GM06990 (cell line): ENCODE measurements at places on chromosomes 16 and 17.

DNA sequence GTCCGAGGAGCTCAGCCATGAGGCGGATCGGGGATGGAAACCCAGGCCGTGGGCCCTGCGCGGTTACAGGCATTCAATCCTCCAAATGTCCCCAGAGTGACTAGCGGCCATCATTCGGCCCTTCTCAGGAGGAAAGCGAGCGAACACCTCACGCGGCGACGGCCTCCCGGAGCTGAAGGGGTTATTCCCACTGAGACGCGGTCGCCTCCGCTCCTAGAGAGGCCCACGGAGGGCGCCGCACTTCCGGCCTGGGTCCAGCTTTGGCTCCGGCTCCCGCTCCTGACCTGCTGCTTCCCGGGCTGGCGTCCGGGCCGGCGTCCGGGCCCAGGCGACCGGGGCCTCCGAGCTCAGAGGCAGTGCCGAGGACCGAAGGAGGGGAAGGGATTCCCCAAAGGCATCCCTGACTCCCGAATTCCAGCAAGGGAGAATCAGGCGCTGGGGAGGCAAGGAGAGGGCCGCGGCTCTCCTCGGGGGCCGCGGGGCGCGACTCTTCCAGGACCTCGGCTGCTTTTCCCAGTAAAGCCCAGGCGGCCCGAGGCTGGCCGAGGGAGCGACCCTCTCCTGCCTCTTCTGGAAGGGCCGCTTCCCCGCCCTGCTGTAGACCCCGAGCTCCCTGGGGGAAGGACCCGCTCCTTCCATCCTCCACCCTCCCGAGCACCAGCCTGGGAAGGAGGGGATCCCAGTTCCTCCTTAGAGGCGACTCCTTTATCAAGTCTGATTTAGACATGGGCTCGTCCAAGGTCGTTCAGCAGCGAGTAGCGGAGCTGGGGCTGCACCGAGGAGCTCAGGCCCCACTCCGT, 18.6 kb upstream of the ZNF629 start:
- DNase-seq: peak; percentile 54

GRCh38 chr17:44387804-44388203, 1.6 kb downstream of the ITGA2B start:
- no peak for DNase-seq

DNA sequence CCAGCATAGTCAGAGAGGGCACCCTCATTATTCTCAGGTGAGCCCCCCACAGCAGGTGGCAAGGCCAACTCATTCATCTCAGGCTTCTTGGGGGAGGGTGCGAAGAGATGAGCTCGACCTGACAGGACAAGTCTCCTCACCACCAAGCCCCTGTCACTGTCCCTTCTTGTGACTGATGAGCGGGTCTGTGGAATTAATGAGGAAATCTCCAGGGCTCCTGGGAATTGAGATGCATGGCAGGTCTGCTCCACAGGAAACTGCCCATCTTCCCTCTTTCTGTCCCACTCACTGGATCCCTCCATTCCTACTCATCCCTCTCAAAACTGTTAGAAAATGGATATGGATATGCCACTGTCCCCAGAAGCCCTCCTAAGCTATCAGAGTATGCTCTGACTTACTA, 32.5 kb upstream of the CES5A start:
- no peak for DNase-seq

GRCh38 chr17:8025176-8025911, 13.5 kb upstream of the ALOX15B start:
- no peak for DNase-seq

DNA sequence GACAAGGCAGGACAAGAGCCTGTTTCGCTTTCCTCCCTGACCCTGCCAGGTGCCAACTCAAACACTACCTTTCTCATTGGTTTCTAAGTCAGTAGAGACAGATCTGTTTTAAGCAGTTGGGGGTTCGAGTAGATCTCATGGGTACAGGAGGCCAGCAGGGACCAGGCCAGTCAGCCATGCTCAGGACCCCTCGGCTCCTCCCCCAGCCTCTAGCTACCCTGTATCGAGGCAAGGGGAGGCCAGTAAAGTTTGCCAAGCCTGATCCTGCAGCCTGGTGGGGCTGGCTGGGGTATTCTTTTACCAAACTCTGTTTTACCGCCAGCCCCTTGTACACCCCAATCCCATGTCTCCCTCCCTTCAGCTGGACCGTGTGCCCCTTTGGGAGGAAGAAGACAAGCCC, 26.6 kb downstream of the OR1D5 start:
- DNase-seq: no peak

DNA sequence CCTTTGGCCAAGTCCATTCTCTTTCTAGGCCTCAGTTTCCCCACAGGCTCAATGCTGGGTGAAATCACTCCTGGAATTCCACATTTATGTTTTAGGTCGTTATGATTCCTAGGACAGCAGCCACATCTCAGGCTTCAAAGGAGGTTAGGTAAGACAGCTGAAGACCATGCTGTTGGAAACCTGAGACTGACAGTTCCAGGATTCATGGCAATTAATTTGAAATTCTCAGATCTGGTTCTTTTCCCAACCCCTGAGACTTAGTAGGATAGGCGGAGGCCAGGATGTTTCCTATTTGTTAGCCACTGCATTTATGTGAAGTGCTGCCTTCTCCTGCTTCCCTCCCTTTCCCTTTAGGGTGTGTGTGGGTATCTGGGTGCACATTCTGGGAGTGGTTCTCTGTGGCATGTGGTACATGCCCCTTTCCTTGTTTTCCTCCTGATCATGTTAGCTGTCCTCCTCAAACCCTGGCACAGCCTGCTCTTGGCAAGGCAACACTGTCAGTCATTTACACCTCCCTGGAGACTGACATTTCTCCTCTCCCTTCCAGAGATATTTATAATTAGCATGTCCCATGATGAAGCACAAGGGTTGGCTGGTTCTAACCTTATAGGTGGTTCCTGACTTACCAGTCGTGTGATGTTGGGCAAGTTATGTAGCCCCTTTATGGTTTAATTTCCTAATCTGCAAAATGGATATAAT, 91.4 kb upstream of the SALL1 start:
- DNase-seq: no peak

DNA sequence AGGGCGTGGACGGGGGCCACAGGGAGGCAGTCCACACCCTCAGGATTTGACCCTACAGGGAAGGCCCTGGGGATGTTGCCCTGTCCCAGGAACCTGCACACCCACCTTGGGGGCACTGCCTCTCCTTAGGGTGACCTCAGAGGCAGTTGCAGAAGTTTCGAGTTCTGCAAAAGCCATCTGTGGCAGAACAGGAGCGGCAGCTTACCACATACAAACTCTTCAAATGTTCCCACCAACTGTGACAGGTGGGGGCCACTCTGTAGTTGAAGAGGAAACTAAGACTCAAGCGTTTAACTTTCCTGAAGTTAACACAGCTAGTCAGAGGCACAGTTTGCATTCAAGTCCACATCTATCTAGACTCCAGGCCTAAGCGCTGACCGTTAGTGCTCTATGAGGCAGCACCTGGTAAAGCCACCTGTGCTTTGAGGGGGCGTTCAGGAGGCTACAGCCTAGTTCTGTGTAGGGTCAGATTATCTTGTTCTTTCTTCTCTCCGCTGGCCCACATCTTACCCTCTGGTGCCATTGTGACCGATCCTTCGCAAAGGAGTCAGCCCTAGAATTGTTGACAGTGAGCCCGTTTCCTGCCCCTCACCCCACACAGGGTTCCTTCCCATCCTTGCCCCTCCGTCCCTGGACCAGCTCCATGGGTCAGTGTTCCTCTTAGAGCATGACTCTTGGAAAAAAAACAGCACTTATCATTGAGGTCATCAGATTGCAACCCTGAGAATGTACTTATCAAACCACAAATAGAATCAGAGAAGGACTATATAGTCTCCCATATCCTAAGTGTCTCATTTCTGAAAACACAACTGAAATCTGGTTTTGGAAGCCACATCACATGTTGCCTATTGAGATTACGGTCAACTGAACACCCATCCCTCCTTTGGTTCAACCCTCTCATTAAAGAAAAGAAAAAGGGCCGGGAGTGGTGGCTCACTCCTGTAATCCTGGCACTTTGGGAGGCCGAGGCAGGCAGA, 45.4 kb downstream of the CDH1 start:
- peak; percentile 78 for DNase-seq

DNA sequence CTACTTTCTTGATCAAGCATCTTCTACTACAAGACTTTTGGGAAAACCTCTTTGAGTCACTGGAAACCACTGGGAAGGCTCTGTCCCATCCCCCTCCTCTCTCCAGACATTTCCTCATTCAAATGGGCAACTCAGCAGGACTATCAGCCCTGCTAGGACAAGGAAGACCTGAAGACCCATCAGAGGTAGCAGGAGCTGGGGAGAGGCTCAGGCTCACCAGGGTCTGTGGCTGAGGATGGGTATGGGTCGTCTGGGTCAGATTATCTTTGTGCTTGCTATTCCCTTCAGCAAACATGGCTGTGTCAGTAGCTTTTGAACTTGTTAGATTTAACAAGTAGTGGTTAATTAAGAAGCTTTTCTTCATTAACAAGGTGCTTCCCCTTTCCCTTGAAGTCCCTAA, 15.0 kb upstream of the NF1 start:
- DNase-seq: no peak

- no peak for DNase-seq
Measured at GRCh38 chr16:3771513-3771912, 54.2 kb upstream of the TRAP1 start.

- DNase-seq: no peak
Measured at GRCh38 chr17:75081611-75082540, 5.9 kb upstream of the SLC16A5 start.

DNA sequence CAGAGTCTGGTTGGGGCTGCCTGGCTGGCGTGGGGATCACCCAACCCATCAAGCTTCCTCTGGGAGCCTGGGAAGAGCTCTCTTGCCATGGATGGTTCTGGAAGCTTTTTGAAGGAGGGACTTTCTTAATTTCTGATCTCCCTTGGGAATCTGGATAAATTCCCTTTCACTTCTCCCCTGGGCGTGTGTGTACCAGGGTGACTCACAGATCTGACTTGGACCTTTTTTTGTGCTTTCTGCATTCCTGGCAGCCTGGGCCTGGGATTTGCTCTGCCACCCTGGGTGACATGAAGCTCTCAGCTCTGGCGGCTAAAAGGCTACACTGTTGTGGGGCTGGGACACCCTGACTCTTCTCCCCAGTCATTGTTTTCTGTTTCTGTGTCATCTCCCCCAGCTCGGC, 70.1 kb downstream of the ABCC1 start:
- no peak for DNase-seq

GRCh38 chr16:68756239-68756915, 19.3 kb downstream of the CDH1 start:
- DNase-seq: peak; percentile 81

DNA sequence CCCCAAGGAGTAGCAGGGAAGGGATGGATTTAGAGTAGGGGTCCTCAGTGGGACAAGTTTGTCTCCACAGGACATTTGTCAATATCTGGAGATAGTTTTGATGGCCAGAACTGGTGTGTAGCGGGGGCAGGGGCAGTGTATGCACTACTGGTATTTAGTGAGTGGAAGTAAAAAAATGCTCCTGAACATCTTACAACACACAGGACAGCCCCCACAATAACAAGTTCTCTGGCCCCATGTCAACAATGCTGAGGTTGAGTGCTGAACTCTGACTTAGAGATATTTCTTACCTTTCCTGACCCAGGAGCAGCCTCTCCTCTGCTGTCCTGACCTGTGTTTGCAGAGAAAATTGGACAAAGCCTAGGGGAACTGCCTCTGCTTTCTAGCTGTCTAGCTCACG, 365.8 kb downstream of the HAPSTR1 start:
- DNase-seq: no peak

- DNase-seq: no peak
Measured at GRCh38 chr16:19659554-19659953, 58.5 kb downstream of the KNOP1 start.

GRCh38 chr16:77913738-77914253, 108.6 kb upstream of the CLEC3A start:
- no peak for DNase-seq

DNA sequence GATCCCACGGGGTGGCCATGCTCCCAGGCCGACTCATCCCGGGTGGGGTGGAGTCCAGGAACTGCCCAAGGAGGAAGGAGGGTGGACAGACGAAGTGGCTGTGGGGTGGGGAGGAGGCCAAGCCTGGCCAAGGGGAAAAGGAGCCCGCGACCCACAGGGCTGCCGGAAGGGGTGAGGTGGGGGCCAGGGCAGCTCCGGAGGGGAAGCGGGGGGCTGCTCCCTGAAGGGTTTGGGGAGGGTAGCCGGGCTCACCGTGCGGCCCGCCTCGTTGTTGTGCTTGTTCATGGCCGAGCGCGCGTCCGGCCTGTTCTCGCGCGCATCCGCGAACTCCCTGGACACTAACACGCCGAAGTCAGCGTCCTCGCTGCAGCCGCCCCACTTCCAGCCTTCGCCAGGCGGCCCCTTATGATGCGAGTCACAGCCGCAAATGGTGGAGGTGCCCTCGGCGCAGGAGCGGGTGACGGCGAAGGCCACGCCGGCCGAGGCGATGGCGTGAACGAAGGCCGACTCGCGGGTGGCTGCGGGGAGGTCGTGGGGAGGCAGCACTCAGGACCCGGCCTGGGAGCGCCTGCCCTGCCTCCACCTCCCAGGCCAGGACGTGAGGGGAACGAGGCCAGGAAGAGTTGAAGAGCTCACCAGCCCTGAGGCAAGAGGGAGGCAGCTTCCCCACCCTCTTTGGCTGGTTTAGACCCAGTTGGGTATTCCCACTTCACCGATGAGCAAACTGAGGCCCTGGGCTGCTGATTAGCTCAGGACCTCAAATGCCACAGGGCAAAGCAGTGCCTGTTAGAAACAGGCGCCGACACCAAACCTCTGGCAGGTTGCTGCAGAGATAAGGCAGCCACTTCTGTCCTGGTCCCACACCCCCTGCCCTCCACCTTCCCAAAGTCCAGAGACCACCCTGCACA, 48.7 kb downstream of the WNT3 start:
- no peak for DNase-seq

DNA sequence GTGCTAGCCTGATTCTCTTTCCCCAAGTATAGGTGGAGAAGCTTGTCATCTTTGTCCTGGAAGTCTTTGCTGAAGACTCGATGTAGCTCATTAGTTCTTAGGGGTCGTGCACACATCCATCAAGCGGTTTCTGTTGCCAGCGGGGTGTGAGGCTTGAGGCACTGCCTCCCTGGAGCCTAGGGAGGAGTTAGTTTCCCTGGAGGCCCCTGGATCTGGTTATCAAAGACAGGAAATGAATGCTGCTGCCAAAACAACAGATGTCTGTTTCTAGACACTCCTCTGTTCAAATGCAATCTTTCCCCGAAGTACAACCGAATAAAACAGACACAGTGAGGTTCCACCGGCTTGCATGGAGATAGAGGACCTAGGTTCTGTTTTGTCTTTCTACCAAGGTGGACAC, 17.5 kb downstream of the HS3ST4 start:
- no peak for DNase-seq

- no peak for DNase-seq
Measured at GRCh38 chr16:88010343-88010967, 59.2 kb downstream of the BANP start.

- DNase-seq: no peak
Measured at GRCh38 chr17:47872019-47872650, 21.2 kb upstream of the SP6 start.

DNA sequence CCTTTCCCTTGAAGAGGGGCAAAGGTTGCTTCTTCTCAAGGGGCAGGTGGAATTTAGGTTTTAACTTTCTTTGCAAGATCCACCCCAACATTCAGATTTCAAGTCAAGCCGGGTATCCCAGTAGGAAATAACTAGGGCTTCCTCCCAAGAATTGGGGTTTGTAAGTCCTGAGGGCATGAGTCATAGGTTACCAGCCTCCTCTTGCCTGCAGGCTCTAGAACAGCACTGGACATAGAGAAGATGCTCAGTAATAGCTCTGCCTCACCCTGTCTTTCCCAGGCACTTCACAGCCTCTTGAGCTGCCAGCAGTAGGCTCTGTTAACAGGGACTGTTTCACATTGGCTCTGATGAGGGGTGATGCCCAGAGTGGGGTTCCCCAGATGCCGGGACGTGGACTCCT, 35.8 kb upstream of the ZFP90 start:
- no peak for DNase-seq

- DNase-seq: no peak
Measured at GRCh38 chr16:83995754-83996153, 27.7 kb downstream of the NECAB2 start.
